Fibroblast of villous mesenchyme (primary cell): ENCODE measurements at places on chromosomes 1 and 21.
A peak's percentile ranks its signal among the peaks of the same experiment; 100 is the strongest.

DNA sequence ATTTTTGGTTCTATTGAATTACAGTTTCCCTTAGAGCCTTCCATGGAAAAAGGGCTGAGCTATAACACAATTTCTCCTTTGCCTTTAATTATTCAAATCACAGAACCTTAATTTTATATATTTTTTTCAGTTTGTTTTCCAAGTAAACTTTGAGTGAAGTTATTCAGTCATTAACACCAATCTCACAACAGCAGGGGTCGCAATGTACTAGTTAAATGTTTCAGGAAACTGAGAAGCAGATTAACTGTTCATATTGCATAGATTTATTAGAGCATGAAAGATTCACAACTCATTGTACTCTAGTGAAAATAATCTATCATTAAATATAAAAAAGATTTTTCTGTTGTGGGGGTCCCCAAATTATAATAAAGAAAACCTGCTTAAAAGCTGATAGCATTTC lies 64.1 kb downstream of the KIFAP3 start:
- DNase-seq: peak; percentile 66

DNA sequence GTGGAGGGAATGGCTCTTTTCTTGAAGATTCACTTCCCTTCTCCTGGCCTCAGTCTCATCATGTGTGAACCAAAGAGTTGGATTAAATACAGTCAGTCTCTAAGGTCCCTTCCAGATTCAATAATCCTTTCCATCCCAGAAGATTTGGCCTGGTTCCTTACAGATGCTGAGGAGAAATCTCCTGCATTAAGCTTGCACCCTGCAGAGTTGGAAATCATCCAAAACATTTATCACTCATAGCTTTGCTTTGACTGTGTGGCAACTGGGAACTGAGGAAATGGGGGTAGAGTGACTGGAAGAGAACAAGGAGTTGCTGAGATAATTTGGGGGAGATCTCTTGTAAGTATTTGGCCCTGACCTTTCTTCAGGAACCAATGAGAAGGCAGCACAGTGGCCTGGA lies 220.5 kb upstream of the SGIP1 start:
- DNase-seq: no peak

GRCh38 chr21:34039678-34040382 lies 33.5 kb upstream of the MRPS6 start:
- no peak for DNase-seq

- peak; percentile 39 for DNase-seq
Observed at GRCh38 chr1:22641906-22642636, 1.4 kb upstream of the C1QC start.

DNA sequence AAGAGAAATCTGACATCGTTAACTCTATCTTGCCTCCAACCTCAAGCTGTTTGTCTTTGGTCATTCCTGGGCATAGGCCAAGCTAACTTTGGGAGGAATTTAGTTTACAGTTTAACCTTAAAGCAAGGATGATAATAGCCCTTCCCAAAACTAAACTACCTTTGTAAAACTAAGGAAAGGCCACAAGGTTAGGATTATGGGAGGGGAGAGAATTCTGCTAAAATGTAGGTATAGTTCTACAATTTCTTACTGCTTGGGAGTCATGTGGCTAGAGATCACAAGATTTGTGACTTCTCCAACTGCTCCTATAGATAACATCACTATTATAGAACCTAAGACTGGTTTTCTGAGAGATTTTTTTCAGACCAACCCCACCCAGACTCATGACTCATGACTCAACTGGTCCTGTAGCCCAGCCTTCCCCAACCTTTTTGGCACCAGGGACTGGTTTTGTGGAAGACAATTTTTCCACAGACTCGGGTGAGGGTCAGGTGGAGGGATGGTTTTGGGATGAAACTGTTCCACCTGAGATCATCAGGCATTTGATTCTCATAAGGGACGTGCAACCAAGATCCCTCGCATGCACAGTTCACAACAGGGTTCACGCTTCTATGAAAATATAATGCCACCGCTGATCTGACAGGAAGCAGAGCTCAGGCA lies 70.7 kb upstream of the MUTYH start:
- no peak for DNase-seq

DNA sequence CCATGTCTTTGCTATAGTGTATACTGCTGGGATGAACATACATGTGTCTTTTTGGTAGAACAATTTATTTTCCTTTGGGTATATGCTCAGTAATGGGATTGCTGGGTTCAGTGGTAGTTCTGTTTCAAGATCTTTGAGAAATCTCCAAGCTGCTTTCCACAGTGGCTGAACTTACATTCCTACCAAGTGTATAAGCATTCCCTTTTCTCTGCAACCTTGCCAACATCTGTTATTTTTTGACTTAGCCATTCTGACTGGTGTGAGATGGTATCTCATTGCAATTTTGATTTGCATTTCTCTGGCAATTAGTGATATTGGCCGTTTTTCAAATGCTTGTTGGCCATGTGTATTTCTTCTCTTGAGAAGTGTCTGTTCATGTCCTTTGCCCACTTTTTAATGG lies 37.5 kb upstream of the ANGPTL1 start:
- DNase-seq: peak; percentile 33

DNA sequence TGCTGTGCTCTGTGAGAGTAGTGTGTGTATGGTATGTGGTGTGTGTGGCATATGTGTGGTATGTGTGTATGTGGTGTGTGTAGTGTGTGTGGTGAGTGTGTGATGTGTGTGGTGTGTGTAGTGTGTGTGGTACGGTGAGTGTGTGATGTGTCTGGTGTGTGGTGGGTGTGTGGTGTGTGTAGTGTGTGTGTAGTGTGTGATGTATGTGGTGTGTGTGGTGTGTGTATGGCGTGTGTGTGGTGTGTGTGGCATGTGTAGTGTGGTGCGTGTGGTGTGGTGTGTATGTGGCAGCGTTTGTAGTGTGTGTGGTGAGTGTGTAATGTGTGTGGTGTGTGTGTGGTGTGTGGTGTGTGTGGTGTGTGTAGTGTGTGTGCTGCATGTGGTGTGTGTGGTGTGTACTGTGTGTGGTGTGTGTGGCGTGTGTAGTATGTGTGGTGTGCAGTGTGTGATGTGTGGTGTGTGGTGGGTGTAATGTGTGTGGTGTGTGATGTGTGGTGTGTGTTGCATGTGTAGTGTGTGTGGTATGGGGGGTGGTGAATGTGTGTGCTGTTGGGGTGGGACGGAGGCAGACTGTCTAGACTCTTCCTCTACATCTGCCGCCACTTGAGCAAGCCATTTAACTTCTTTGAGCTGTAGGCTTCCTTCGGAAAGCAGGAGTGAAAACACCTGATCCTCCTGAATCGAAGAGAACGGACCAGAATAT lies 33.5 kb downstream of the GPA33 start:
- no peak for DNase-seq

GRCh38 chr1:239717097-239717917 lies 330.9 kb downstream of the CHRM3 start:
- no peak for DNase-seq
